ENCODE measurements at places on chromosomes 7 and 10. TPM values are rescaled to one million over a fixed set of nuclear protein-coding genes. Genes with fewer than 3 reads are reported as not detected.

DNA sequence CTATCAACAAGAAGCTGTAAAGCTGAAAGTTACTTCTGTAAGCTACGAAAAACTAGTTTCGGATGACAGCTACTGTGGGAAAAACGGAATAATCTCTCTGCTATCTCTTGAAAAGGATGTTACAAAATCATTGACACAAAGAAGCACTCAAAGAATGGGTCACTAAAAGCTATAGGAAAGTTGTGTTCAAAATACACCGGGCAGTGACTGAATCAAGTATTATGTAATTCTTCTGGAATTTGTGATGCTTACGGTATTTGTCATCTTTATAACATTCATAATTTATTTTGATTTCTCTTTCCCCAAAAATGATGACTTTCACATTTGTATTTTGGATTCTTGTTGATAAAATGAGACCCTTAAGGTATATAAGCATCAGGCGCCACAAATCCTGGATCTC, 112.1 kb upstream of the KLF6 start:
- no peak for DNase-seq

DNA sequence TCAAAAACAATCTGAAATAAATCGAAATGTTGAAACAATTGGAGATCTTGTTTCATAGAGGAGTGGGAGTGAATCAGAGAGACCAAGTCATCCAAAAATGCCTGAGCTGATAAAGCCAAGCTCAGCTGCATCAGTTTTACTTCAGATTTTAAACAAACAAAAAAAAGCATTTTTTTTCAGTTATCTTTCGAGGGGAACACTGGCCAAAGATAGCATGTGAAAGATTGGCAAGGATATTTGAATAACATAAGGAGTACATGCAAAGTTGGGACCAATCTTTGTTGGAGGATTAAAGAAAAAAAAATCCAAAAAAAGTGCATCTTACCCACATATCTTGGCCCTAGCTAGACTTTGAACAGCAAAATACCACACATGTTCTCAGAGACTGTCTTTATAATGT, 47.2 kb downstream of the RHOBTB1 start:
- no peak for DNase-seq

- no peak for DNase-seq
Measured at GRCh38 chr10:130928306-130928705, 383.2 kb downstream of the TCERG1L start.

Gene FAM25C
- not detected for total RNA-seq

- no peak for DNase-seq
Measured at GRCh38 chr7:5514440-5515035, 90.9 kb upstream of the TNRC18 start.

DNA sequence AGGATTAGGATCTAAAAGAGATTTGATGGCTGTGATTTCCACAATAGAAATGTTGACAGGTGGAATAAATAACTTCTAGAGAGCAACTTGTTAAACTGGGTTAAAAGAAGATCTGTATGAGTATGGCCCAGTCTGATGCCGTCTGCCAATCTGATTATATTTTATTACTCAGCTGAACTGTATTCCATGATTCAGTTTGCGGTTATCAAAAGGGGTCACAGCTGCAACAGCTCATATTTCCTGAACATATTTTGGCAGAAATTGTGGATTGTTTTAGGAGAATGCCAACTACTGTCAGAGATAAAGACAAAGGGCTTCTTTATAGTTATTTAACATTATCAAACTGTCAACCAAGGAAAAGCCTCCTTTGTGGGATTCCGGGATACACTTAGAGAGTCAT, 244.8 kb upstream of the MINDY3 start:
- no peak for DNase-seq

- no peak for DNase-seq
Measured at GRCh38 chr10:546451-546850, 143.0 kb downstream of the DIP2C start.

DNA sequence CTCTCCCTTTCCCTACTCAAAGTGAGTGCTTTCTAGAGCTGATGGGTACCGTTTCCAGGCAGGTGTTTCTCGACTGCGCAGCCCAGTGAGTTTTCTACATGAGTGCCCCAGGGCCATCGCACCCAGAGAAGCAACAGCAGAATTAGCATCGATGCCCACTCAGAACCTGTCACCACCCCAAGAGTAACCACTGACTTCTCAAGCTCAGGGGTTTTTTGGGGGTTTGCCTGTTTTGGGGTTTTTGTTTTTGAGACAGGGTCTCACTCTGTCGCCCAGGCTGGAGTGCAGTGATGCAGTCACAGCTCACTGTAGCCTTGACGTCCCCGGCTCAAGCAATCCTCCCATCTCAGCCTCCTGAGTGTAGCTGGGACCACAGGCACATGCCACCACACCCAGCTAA, 25.7 kb downstream of the SNX8 start:
- DNase-seq, result no peak

DNA sequence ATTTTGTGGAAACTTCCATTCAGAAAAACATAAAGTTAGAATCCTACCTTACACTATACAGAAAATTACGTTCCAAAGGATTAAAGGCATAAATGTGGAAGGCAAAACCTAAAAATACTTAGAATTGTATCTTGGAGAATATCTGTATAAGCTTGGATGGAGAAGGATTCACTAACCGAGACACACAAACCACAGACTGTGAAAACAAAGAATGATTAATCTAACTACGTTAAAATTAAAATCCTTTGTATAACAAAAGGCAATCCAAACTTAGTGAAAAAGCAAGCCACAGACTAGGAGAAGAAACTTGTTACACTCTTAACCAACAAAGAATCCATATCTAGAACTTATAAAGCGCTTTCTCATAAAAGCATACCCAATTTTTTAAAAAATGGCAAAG, 678.8 kb downstream of the INHBA start:
- DNase-seq, result no peak

Gene VENTX
- not detected for total RNA-seq

- DNase-seq, result no peak
Measured at GRCh38 chr10:91603931-91604331, 28.9 kb downstream of the PPP1R3C start.

Gene GJD4
- total RNA-seq, result not detected
